NCI-H1694 (cell line): ENCODE measurements at places on chromosomes 16 and 17.

DNA sequence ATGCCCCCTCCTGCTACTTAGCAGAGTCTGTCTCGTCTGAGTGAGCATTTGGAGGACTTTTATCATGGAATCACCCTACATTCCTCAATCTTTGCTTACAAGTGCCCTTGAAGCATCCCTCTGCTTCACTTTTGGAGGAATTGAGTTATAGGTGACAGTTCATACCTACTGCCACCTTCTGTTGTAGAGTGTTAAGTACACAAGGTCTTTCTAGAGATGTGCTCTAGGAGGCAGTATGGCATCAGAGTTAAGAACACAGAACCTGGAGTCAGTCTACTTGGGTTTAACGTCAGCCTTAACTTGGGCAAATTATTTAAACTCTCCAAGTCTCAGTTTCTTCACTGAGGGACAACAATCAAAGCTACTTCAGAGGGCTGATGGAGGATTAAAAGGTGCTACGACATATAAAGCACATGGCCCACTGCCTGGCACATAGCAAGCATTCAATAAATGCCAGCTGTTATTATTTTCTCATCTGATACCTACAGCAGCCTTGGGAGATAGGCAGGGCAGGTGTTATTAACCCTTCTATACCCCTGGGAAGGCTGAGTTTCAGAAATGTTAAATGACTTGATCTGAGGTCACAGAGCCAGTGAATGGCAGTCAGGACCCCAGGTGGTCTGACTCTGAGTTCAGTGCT is 62.2 kb downstream of the UTP18 start:
- peak; percentile 57 for DNase-seq

DNA sequence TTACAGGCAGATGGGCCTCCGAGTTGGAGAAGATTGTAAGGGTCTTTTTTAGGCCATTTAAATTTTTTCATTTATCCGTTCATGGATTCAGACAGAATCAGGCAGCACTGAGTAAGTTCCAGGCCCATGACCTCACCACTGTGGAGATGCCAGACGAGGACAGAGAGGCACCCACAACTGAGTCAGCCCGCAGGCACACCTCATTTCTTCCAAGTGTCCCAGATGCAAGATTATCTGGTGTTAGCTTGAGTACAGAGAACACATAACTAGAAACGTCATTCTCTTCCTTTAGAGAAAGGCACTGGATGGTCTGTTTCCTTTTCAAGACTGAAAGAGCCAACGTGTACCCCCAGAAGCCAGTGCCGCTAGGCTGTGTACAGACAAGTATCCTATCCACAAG is 16.9 kb downstream of the CLEC16A start:
- DNase-seq: no peak

DNA sequence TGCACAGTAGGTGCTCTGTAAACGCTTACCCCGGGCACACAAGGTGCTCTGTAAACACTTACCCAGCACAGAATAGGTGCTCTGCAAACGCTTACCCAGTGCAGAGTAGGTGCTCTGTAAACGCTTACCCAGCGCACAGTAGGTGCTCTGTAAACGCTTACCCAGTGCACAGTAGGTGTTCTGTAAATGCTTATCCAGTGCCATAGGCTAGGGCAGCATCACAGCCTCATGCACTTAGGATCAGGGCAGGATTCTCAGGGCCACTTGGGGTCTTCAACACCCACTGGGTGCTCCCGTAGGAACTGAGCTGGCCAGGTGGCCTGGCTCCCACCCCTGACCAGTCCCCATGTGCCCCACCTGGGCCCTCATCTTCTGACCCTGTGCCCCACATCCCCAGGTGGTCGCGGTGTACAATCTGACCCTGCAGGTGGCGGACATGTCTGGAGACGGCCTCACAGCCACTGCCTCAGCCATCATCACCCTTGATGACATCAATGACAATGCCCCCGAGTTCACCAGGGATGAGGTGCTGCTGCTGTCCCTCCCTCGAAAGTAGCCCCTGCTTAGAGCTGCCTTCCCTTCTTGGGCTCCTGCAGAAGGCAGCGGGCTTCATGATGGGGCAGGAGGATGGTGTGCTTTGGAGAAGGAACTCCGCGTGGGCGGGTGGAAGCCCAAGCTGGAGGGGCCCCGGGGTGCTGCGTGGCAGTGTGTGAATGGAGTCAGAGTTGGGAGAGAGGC is 13.1 kb downstream of the SLC22A31 start:
- no peak for DNase-seq

- peak; percentile 52 for DNase-seq
Measured at GRCh38 chr16:49021136-49021535, 260.5 kb downstream of the CBLN1 start.
